ENCODE measurements at places on chromosomes 6 and 20.

- DNase-seq: no peak
Observed at GRCh38 chr6:131399433-131399832, 173.6 kb upstream of the ARG1 start.

DNA sequence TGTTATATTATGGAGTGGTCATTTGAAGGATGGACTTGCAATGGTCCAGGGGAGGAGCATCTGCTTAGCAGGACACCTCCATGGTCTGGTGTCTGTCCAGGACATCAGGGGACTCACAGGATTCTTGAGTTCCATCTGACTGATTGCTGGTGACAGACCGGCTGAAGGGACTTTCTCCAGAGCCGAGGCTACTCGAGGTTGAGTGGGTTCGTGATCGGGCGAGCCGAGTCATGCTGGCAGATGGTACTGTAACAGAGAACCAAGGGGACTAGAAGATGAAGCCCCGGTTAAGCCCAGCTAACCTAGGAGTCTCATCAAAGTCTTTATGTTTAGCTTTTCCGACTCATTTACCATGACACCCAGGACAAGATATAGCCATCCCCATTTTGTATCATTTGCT is 7.5 kb upstream of the SLA2 start:
- DNase-seq: no peak

DNA sequence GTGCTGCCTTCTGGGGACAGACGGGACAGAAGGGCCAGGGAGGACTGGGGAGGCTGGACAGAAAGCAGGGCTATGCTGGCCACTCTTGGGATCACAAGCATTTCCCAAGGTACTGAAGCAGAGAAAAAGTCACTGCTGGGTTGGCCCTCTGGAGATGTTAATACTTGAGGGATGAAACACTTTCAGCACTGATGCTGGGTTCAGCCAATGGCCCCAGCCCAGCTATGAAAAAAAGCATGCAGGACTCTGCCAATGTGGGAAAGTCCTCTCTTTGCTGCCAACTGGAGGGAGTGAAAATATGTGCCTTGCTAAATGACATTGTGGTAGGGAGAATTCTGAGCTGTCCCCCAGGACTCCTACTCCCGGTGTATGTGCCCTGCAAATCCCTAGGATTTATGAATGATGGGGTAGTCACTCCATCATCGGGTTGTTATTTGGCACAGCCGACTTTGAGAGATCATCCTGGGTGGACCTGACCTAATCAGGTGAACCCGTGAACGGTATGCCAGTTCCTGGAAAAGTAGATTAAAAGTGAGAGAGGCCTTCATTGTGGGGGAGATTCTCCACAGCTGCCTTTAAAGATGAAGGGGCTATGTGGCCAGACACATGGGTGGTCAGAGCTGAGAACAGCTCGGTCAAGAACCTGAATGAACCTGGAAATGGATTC is 119.9 kb upstream of the TRAF3IP2 start:
- DNase-seq: no peak

DNA sequence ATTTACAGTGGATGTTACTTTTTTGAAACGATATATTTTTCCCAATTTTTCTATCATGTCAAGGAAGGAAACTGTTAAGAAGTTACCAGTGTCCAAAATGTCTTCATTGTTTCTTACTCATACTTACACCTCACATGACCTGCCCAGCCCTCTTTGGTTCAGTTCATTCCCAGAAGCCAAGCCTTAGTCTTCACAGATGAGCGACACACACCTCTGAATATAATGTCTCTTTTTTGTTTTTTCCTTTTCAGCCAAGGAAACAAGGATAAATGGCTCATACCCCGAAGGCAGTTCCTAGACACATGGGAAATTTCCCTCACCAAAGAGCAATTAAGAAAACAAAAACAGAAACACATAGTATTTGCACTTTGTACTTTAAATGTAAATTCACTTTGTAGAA is 225.2 kb downstream of the SMOC2 start:
- no peak for DNase-seq

- no peak for DNase-seq
Observed at GRCh38 chr6:77273929-77274328, 189.4 kb downstream of the HTR1B start.

DNA sequence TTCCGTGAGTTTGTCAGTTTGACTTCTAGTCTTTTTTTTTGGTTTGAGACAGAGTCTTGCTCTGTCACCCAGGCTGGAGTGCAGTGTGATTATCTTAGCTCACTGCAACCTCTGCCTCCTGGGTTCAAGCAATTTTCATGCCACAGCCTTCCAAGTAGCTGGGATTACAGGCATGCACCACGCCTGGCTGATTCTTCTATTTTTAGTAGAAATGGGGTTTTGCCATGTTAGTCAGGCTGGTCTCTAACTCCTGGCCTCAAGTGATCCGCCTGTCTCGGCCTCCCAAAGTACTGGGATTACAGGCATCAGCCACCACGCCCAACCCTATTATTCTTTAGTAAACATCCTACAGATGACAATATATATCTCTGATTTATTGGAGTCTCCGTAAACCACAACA is 506.5 kb downstream of the PREX1 start:
- DNase-seq: no peak

GRCh38 chr6:50734488-50734887 is 21.2 kb downstream of the TFAP2D start:
- DNase-seq: no peak

GRCh38 chr20:20499439-20499838 is 131.5 kb downstream of the INSM1 start:
- DNase-seq: no peak

- DNase-seq: no peak
Observed at GRCh38 chr6:150373260-150373701, 4.5 kb downstream of the IYD start.

DNA sequence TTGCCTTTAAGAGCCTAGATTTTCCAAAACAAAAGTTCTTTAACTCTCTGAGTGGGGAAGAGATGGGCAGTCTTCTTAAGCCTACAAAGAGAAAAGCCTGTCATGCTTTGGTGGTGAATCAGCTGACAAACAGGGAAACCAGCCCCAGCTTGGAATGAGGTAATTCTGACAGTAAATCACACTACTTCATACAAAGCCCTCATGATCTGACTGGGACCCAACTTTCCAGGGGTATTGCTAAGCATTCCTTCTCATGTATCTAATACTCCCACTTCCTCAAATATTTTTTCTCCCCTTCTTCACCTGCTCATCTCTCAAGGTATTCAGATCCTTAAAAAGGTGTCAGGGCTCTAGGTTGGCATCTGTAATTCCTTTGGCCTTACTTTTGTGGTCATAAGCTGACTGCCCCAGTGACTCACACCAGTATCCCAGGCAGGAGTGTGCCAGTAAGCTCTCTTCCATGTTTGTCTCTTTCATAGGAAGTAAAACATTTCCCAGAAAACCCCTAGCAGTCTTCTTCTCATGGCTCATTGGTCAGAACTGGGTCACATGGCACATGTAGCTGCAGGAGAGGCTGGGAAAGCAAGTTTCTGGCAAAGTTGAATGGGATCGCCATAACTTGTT is 15.0 kb upstream of the TBC1D22B start:
- DNase-seq: no peak

- no peak for DNase-seq
Observed at GRCh38 chr6:70758883-70759282, 91.2 kb downstream of the SMAP1 start.

DNA sequence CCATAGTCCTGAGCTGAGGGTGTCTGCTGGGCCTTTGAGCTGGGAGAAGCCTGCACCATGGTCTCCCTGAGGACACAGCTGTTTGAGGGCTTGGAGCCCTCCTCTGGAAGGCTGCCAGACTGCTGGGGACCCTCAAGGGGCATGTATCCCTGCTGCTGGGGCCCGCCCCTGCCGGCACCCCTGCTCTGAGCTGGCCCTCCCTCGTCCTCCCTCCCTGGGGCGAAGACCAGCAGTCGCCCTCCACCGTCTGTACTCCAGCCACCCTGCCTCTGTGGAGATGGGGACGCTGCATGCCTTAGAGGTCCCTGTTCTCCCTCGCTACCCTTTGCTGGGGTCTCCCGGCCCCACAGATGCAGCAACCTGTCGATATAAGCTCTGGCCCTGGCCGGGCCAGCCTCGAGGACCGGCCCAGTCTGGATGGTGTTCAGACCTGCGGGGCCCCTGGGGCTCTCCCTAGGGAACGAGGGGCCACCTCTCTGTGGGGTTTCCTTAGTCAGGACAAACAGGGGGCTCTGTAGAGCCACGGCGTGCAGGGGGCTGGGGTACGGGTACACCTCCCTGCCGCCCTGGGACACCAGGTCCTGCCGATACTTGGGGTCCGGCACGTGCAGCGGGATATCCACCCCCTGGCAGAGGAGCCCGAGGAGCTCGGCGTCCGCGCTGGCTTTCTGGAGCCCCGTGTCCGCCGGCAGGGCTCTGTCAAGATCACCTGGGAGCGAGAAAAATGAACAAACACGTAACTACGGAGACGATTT is 11.0 kb downstream of the DACT2 start:
- DNase-seq: no peak

GRCh38 chr6:112005013-112005371 is 48.9 kb upstream of the CCN6 start:
- DNase-seq: no peak

DNA sequence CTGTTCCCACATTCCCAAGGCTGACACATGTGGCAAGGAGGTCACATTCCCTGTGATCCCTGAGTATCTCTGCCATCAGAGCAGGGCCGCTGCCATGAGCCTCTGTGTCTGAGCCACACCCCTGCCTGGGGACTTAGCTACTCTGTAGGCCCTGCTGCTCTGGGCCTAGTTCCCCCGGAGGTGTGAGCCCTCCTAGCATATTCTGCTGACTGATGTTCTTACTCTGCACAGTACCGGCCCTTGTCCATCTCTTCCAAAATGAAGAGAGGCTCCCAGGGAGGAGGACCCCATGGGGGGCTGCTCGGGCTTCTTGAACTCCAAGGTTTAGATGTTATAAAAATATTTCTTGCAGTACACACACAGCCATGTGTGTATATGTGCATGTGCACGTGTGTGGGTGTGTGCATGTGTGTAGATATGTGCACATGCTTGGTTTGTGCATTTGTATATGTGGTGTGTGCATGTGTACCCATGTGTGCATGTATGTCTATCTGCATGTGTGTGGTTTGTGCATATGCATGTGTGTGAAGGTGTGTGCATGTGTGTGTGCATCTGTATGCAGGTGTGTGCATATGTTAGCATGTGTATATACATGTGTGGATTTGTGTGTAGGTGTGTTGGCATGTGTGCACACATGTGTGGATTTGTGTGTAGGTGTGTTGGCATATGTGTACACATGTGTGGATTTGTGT is 101.2 kb downstream of the ERMARD start:
- no peak for DNase-seq

DNA sequence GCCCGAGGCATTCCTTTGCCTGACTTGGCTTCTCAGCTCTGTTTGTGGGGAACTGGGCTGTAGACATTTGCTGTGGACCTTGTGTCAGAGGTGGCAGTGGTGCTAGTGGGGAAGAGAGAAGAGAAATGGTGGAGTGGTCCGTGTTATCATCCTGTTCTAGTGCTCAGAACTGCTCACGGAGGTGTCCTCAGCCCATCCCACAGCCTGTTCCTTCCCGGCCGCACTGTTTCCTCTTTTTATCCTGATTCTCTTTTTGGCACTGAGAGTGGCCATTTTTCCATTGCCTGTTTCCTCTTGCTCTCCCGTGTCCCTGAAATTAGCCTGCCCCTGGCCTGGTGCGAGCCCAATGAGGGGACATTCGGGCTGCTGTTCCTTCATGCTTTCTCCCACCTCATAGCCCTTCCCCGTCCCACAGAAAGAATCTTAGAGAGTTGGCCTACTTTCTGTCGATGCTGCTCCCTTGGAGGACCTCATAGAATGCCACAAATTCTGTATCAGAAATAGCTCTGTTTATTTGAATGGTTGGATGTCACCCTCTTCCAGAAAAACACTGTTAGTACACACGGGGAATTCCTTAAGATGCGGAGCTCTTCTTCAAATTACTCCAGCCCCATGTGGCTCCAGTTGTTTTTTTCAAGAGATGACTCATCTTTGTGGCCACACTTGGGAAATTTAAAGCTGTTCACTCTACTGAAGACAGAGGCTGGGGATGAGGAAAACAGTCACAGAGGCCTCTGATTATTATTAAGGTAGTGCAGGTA is 26.1 kb downstream of the FARS2 start:
- DNase-seq: no peak

DNA sequence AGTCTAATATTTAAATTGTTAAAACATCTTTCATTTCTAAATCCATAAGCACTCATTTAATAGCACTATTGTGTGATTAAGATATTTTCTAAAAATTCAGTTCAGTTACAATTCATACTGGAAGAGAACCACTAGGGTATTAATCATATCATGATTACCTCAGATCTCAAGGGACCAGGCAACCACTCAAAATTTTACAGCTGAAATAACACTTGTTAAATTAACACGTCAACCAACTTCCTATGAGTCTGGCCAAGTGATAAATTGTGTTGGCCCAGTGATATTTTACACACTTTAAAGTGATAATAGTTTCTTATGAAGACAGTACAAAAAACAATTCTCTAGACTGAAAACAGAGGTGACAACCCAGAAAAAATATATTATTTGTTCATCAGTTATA is 869.0 kb upstream of the ADGRB3 start:
- no peak for DNase-seq

DNA sequence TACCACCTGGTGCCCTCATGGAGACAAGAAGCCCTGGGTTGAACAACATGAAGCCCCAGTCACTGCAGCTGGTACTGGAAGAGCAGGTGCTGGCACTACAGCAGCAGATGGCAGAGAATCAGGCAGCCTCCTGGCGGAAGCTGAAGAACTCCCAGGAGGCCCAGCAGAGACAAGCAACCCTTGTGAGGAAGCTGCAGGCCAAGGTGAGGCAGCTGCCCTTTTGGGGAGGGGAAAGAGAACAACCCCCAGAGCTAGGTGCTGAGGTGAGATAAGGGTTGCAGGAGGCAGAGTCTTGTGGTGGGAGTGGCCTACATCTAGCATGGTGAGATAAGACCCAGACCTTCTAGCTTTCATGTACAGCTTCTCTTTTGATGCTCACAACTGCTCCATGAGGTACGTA is 7.0 kb downstream of the CEP250 start:
- DNase-seq: no peak

GRCh38 chr6:166104872-166105271 is 62.8 kb downstream of the TBXT start:
- DNase-seq: no peak

DNA sequence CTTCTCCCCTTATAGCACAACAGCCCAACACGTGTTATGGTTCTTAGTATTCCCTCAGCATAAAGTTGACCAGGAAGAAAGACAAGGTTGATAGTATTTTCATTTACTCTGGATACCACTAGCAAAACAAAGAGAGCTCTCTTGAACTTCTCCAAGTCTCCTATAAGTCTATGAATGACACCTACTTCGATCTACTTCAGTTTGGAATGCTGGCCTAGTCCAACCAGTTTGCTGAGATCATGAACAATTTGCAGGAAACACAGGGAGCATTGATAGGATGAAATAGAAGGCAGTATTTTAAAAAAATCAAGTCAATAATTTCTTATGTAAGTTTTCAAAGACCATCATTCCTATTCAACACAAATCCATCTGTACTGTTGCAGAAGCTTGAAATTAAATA is 93.6 kb downstream of the GJA10 start:
- no peak for DNase-seq

GRCh38 chr20:48682529-48683363 is 145.1 kb downstream of the PREX1 start:
- DNase-seq: no peak

- DNase-seq: no peak
Observed at GRCh38 chr6:156710479-156710878, 66.7 kb upstream of the ARID1B start.
